Suppressor macrophage (primary cell): ENCODE measurements at places on chromosomes 2 and 18.

DNA sequence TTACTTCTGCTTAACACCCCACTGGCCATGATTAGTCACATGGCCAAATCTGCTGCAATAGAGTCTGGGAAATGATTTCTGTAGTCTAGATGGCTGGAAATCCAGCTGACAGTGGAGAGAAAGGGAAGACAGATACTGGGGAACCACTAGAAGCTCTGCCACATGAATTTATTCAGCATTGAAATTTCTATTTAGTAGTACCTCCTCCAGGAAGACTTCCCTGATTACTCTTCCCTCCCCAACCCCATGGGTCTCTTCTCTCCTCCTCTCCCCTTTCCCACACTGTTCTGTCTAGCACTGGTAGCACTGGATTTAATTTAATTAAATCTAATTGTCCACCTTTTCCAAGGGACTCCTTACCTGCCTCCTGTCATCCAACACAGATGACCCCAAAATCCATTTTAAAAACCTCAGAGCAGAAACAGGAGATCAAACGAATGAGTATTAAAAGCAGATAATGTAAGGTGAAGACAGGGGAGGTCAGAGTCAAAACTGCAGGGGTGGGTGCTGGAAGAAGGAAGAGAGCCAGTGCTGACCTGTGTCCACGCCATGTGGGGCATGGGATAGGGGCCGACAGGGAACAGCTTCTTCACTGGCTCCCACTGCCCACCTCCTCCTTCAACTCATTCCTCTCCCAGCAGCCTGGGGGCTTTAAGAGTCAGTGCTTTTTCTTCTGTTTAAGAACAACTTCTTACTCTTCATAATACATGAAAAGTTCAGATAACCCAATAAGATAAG is 169.2 kb upstream of the HS6ST1 start:
- no peak for DNase-seq

DNA sequence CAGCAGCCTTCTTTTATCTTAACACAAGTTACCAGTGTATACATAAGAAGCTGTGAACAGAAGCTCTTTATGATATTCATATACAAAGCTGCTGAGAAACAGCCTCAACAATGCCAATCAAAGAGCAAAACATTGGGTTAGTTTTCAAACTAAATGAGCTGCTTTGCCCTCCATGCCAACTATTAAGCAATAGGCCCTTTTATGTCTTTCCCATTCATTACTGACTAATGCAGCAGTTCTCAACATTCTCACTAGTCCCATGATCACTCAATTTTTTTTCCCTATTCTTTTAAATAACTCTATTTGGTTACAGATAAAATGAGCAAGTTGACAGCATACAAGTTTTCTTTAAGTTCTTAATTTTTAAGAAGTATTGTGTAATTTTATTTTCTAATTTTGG is 57.9 kb upstream of the FRZB start:
- DNase-seq, result no peak

DNA sequence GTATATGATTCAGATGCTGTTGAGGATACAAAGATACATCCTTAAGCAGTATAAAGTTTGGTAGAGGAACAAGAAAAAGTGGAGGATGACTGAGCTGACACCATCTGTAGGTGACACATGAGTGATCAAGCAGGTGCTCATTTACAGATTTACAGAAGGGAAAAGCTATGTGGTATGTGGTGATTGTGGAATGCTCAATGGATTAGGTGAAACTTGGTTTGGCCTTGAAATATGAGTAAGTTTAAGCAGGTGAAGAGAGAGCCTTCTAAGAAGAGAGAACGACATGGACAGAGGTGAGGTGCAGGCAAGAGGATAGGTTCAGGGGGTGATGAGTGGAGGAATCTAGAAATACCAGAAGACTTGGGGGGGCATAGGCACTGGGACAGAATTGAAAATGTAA is 5.9 kb downstream of the ASXL3 start:
- no peak for DNase-seq

DNA sequence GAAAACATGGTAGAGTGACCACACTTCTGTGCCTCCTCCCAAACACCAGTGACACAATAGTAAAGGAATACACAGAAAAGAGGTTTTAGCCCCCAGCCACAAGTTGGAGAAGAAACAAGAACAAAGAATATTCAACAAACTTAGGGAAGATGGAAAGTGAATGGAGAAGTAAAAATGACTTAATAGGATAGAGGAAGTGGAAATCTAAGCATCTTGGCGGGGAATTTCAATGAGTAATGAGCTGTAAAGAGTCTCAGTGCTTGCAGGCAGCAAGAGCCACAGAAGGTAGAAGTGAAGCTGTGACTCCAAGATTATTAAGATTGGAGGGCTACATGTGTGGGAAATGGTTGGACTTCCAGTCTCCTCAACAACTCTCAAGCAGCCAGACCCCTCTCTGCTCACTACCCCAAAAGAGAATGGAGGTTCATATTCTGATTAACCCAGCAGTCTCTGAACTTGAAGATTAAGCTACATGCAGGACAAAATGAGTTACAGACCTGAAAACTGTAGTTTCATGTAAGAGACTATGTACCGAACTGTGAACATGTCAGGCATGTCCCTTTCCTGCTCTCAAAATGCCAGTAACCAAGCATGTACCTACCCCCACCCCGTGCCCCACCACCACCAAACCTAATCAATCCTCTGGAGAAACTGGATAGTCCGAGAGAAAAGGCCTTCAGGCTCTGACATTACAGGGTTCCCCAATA is 16.9 kb upstream of the HNRNPLL start:
- DNase-seq, result peak; percentile 96

DNA sequence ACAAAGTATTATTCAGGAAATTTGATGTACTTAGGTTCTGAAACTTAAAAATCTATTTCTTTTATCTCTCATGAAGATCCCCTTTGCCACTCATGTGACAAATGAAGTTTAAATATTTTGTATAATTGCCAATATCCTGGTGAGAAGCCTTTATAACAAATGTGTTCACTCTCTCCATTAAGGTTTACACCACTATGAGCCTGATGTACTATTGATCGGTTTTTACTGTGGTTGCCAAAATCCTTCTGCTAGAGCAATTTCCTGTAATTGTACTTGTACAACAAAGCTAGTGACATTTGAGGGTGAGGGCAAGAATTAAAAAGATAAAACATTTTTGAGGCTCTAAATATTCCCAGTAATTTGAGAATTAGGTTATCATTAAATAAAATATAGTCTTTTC is 222.3 kb upstream of the CDH19 start:
- no peak for DNase-seq

GRCh38 chr2:195490319-195490718 is 166.7 kb upstream of the SLC39A10 start:
- peak; percentile 22 for DNase-seq

- DNase-seq, result peak; percentile 81
These were observed 47.4 kb upstream of the RMDN2 start for GRCh38 chr2:37877457-37878315.

- DNase-seq, result peak; percentile 91
These were observed 137.3 kb upstream of the PID1 start for GRCh38 chr2:229408356-229408755.

DNA sequence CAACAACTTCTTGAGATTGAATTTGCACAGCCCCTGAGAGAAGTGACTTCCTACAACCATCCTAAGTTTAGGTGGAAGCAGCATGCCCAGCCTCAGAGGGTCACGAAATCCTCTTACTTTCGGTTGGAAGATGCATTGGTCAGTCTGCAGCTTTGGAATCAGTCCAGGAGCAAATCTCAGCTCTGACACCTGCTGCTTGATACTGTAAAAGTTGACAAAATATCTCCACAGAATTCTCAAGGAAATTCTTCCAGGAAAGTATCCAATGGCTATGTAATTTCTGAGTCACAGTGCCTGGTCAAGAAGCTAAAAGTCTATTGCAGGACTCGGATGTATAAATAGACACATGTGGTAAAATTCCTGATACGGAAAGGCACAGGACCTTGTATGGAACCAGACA is 414.5 kb upstream of the GYPC start:
- no peak for DNase-seq

DNA sequence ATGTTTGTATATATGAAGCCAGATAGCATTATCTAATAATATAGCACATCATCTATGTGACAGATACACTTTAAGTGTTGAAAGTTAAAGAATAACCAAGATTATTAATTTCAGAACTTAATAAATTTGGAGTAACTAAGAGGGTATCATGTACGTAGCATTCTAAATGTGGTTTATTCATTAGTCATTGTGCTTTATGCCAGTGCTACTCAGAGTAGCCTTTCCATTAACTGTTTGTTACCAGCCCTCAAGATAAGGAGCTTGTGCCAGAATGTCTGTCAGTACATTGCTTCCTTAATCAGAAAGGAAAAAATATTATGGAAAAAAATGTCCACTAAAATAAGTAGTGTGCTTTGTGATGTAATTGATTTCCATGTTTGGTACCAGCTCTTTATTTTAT is 94.9 kb upstream of the TWSG1 start:
- no peak for DNase-seq

GRCh38 chr2:10371441-10372196 is 68.9 kb downstream of the HPCAL1 start:
- DNase-seq, result no peak

- DNase-seq, result no peak
These were observed 401.0 kb upstream of the ZEB2 start for GRCh38 chr2:144920755-144921530.

DNA sequence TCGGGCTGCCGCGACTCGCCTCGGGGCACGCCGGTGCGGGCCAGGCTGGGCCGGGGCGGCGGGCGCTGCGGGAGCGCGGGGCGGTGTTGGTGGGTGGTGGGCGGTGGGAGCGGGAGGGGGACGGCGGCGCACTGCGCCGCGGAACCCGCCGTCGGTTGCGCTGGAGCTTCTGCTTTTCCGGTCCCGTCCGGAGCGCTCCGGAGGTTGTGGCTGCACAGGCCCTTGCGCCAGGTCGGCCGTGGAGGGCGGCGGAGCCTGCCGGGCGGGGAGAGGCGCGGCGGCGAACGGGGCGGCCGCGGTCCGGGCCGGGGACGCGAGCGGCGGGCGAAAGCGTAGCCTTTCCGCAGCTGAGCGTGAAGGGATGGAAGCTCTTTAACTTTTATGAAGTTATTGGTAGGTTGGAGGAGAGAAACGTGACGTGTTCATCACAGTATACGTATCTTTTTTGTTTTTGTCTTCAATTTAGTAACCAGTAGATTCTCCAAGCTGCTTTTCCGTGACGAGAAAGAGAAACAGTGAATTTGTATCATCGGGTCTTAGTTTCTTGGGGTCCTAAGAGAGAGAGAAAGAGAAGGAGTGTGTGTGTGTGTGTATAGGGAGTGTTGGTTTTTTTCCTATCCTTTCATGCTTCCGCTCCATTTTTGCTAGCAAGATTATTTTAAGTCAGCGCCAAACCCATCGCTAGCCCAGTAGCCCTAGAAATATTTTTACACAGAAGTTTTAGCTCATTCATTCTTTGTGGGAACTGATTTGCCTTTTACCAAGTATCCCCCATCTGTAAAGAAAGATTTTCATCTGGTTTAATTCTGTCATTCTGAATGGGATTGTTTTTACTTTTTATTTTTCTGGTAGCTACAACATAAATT is 535 bp downstream of the ATG4B start:
- peak; percentile 87 for DNase-seq
